ENCODE measurements at places on chromosomes 7 and 10.

GRCh38 chr10:54880996-54881395, 80.0 kb upstream of the PCDH15 start:
- DNase-seq = no peak

GRCh38 chr10:101668566-101668965, 26.4 kb downstream of the FBXW4 start:
- no peak for DNase-seq

DNA sequence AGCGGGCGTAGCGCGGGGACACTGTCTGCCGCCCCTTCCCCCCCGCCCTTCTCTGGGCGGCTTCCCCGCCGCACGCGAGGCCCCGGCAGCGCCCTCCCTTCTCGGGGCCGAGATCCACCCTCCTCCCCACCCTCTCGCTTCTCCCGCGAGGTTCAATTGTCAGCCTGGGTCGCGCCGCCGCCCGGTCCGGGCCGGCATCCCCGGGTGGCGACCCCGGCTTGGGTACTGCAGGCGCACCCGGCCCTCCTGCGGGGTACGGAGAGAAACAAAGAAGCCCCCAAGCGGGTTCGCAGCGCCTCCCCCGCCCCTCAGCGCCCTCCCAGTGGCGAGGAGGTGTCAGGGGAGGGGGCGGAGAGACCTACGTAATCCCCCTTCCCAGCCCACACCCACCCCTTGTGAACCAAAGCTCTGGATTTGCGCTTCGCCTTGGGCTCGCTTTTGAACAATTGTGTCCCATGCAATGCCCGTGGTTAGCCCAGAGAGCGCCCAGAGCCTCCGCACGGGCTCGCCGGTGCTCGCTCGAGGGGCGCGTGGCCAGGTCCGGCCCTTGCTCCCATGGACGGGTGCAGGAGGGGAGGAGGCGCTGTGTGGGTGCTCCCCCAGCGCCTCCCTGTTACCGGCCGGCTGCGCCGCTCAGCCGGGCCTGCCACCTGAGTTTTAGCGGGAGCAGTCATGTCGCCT, 634 bp downstream of the HECW1 start:
- DNase-seq = no peak

DNA sequence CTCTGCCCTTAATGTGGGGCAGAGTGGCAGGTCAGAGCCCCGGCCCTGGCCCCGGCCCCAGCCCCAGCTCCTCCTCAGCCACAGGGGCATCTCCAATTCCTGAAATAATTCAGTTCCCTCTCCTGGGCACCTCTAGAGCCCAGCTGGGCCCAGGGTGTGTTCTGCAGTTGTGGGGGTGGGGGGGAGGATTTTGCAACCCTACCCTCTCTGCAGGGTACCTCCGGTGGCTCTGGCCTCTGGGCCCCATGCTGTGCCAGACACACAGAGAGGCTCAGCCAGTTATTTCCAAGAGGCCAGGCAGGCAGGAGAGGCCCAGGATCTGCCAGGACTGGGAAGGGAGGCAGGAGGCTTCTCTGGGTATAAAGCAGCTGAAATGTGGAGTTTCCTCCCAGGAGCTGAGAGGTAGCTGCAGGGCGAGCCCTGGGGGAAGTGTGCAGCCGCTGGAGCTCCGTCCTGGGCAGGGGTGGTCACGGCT, 47.9 kb downstream of the PWWP2B start:
- no peak for DNase-seq

DNA sequence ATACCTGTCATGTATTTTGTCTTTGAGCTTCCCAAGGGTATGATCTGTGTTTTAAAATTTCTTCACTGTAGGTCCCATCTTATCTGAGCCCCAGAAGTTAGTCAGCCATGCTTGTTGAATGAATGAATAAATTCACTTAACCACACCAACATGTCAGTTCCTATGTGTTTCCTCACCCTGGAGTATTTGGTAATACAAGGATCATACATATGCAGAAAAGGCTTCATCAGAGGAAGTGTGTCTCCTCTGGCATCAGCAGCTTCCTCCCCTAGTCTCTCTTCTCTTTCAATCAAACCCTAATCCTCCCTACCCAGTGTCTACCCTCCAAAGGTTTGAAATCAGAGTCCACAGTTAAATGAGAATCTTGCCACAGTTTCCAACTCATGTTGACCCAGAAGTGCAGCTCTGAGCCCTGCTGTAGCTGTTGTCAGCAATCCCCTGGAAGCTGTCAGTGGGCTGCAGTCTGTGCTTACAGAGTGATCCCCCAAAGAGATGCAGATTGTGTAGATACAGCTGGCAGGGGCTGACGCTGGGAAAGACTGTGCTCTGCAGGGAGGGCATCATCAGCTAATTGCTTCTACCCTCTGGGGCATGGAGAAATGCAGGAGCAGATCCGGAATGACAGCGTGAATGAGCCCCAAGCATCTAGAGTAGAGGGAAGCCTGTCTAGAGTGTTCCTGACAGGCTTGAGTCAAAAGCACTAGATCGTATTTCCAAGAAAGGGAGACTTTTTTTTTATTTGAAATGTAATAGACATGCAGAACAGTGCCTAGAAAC, 105.0 kb upstream of the WDR11 start:
- no peak for DNase-seq

DNA sequence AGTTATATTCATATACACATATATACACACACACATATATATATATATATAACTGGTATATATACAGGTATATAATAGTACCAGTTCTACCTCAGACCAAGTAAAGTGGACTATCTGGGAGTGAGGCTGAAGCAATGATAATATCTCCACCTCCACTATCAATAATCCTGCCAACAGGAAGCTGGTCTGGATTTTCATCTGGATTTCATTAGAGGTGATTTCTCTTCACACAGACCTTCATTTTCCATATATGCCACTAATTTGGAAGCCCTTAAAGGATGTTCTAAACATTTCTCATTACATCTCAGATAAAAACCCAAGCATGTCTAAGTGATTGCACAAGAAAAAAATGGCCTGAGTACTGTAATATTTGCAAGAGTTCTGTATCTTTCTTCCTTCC, 1.7 kb upstream of the SLC35B4 start:
- DNase-seq = no peak

DNA sequence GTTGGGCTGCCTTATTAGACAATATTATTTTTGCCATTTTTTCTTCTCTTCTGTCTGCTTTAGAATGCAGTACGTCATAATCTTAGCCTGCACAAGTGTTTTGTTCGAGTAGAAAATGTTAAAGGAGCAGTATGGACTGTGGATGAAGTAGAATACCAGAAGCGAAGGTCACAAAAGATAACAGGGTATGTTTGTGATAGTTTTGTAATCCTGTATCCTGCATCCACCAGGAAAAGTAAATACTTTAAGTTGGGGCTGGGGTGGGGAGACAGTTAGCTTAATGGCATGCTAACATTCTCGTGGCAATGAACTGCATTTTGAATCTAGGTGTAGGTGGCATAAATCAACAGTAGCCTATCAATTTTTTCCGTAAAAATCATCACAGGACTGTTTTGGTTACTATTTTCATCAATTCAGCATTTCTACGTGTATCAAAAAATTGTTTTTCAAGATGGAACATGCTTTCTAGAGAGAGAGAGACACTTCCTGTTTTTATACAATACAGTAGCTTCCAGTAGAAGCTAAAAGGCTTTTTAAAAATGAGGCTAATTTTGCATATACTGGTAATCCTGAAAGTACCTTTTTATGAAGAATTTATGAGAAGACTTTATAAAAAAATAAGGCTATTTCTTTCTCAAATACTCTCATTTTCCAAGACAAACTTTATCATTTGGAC, 247.5 kb downstream of the FOXP2 start:
- no peak for DNase-seq

DNA sequence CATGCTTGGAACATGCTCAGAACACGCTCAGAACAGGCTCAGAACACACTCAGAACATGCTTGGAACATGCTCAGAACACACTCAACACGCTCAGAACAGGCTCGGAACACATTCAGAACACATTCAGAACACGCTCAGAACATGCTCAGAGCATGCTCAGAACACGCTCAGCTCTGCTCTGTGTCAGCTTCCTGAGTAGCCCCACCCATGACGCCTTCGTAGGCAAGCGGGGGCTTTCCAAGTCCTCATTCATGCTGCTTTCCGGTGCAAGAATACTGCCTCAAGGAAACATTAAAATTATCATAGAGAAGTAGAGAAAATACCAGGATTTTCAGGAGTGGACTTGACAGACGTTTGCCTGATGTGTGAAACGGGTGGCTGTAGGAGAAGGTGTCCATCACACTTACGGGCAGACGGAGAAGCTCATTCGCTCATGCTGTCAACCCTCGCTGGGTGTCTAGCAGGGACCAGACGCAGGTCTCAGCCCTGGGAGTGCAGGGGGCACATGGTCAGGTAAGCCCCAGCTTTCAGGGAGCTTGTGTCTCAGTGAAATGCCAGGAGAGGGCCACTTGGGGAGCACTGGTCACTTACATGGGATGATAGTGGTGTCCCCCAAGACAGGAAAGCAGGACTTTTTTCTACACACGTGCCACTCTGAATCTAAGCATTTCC, 24.7 kb downstream of the EN2 start:
- DNase-seq = no peak

- no peak for DNase-seq
Observed at GRCh38 chr7:22445853-22446252, 54.1 kb downstream of the STEAP1B start.

DNA sequence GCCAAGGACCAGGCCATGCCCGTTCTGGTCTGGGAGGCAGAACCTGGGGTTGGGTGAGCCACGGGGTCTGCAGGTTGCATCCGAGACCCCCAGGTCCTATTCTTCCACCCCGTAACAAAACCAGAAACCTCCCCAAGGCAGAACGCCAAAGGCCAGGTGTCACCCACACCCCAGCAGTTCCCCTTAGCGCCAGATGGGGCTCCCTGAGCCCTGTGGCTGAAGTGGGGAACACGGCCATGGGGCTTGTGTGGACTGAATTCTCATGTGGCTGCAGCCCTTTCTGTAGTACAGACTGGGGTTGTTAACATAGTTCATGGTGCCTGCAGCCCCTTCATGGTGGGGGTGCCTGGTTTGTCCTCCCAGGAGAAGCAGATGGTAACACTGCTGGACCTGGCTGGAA, 10.2 kb downstream of the BRI3 start:
- DNase-seq = no peak

DNA sequence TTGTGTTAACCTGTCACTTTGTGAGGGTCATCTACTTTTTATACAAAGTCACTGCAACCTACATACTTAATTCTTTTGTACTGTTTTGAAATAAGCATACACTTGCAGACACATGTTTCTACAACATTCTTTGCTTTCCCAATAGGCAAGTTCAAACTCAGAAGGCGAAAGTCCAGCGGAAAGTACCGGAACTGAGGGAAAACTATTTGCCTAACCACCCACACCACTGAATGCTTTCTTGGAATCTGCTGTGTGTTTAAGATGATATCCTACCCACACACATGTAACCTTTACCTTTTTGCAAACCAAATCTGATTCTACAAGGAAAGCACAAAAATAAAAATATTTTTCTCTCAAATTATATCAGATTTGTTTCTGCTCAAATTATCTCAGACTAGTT, 139.4 kb upstream of the AGR3 start:
- DNase-seq = no peak

- no peak for DNase-seq
Observed at GRCh38 chr10:81034383-81034782, 496.7 kb downstream of the SH2D4B start.

DNA sequence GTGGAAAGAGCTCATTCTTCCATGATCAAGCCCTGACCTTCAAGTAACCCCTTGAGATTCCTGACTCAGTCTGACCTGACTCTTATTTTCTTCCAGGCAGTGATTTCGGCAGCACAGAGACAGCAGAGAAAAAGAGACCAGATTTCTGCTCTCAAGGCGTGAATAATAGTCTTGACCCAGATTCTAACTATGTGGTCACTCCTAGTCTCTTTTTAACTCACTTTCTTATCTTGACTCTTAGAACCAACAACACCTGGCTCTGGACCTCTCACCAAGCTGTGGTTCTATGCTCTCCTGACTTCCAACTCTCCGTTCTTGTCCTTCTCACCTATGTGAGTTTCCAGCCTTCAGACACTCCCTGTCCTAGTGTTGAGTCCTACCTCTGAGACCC, 36.9 kb upstream of the KDM7A start:
- no peak for DNase-seq

DNA sequence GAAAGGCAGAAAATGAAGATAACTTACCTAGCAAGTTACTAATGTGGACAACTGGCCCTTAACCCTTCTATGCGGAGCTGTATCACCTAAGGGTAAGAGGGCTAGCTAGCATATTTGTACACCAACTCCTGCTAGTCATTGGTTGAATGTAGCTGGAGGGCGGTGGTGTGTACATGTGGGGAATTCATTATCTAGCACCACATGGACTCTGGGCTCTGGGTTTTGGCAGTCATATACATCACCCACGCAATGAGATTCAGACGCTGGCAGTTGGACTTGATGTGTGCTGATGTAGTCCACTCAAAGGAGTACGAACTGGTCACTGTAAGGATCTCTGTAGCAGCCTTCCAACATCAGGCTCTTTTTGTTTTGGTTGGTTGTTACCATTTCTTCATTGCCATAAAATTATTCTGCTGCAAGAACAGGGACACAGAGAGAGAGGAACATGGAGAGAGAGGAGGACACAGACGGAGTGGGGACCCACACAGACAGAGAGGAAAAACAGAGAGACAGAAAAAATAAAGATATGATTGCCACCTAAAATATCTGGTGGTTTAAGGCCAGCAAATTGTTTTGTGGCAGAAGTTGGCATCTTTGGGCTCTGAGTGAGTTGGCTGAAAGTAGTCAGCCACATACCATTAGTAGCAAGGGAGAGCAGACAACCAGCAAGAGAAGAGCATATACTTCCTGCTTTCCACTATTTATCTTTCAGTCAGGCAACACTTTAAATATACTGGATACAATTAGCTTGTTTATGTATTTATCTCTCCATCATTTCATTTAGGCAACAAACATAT, 76.7 kb upstream of the MTPN start:
- DNase-seq = no peak

GRCh38 chr7:16891874-16892643, 10.3 kb upstream of the AGR3 start:
- no peak for DNase-seq

GRCh38 chr10:18157881-18158280, 17.7 kb downstream of the CACNB2 start:
- DNase-seq = no peak

DNA sequence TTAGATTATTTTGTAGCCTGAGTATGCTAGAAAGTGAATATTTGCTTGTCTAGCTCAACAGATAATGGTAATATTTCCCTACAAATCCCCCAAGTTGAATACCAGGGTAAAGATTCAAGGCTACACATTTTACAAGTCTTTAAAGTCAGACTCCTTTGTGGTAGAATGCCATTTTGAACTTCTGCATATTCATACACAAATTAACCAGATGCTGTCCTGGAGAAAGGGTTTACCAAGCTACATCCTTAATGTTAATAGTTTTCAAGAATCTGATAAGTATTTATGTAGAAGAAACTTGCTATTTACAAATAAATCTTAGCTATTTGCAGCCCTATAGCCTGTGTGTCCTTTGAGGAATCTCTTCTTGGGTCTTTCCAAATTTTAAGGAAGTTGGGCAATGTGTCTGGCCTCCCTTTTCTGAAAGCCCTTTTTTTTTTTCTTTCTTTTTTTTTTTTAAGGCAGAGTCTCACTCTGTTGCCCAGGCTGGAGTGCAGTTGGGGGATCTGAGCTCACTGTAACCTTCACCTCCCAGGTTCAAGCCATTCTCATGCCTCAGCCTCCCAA, 82.6 kb downstream of the CPEB3 start:
- DNase-seq = no peak

GRCh38 chr7:100584054-100584682, 1.8 kb downstream of the LRCH4 start:
- no peak for DNase-seq

- no peak for DNase-seq
Observed at GRCh38 chr7:18511351-18512140, 16.0 kb downstream of the HDAC9 start.
